ENCODE measurements at places on chromosomes 1 and 21. TPM values are rescaled to one million over a fixed set of nuclear protein-coding genes. Genes with fewer than 3 reads are reported as not detected.

PLA2G2C gene
- not detected for total RNA-seq

DNA sequence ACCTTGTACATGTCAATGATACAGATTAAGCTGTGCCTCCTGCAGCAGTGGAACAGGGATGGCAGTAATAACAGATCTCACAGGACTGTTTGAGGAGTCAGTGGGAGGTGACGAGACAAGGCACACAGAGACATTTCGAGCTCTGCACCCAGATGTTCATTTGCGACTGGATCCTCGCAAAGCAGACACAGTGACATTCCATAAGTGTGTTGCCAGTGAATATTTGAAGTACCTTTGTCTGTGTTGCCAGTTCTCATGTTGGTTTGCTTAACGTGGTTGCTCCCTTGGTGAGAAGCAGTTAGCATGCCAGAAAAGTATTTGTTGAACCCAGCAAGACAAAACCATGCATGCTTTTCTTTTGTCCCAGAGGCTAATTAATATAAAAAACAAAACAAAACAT lies 67.0 kb downstream of the NID1 start:
- no peaks in the 10 kb centered on the region for H3K36me3 ChIP-seq
- DNase-seq: no peak
- H3K27me3 ChIP-seq: no peaks in the 10 kb centered on the region
- no peak overlapping the region for H3K27ac ChIP-seq

DNA sequence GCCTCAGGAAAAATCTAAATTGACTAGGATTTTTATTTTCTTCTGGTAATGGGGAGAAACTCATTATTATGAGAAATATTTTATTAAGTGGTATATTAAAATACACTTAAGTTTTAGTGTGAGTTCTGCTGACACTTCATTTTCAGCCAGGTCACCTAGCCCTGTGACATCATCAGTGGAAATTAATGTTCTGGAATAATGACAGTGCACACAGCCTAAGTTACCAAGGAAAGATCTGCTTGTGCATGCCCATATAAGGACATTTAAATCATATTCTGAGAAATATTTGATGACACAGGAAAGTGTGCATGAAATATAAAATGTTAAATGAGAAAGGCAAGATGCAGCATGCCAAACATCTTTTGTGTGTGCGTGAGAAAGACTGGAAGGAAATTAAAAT lies 102.0 kb downstream of the KIF14 start:
- no peaks in the 10 kb centered on the region for H3K4me1 ChIP-seq
- DNase-seq: no peak
- H3K36me3 ChIP-seq: no peaks in the 10 kb centered on the region
- H3K27ac ChIP-seq: no peak overlapping the region
- no peak overlapping the region for H3K4me3 ChIP-seq

DNA sequence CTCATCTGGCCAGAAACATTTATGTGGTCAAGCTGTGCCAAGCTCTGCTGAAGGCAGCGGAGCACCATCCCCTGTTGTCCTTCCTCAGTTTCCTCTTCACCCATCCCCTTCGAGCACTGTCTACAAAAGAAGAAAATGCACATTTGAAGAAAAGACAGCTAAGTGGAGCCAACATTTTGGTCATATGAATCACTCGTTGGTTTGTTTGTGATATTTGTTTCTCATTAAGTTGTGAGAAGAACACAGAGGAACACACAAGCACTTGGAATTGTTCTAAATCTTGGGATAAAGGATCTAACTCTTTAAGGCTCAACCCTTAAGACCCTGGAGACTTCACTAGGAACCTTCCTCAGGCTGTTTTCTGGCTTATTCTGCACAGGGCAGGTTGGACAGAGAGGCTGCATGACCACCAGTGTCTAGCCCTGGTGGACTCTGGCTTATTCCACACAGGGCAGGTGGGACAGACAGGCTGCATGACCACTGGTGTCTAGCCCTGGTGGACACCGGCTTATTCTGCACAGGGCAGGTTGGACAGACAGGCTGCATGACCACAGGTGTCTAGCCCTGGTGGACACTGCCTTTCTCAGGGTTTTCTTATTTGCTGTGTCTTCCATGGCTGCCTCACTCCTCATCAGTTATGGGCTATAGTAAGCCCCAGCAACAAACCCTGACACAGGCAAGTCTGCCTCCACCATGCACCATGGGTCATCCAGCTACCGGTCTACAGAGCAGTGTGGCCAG lies 35.3 kb upstream of the COL6A2 start:
- H3K4me1 ChIP-seq: peaks cover 29% of the 10 kb centered on the region
- no peaks in the 10 kb centered on the region for H3K27me3 ChIP-seq
- H3K27ac ChIP-seq: no peak overlapping the region
- no peak for DNase-seq
- no peak overlapping the region for H3K4me3 ChIP-seq

DNA sequence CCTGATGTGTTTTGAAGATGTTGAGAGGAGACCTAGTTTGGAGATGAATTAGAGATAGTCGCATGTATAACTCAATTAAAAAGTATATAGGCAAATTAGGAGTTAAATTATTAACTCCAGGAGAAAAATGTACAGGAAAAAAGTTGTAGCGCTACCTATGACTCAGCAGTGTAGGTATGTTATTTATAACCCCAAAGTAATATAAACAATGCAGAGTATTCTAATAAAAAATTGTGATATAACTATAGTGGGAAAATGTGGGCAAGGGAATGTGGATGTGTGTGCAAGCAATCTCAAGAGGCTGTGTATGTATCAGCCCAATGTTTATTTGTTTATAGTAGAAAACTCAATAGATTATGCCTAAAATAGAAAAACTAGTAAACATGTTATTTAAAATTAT lies 144.5 kb downstream of the BRINP2 start:
- no peaks in the 10 kb centered on the region for H3K36me3 ChIP-seq
- no peak for DNase-seq
- H3K27me3 ChIP-seq: peaks cover 2% of the 10 kb centered on the region
- no peak overlapping the region for H3K27ac ChIP-seq
- H3K4me1 ChIP-seq: no peaks in the 10 kb centered on the region

PCAT6 gene
- total RNA-seq: 0.60 TPM

DNA sequence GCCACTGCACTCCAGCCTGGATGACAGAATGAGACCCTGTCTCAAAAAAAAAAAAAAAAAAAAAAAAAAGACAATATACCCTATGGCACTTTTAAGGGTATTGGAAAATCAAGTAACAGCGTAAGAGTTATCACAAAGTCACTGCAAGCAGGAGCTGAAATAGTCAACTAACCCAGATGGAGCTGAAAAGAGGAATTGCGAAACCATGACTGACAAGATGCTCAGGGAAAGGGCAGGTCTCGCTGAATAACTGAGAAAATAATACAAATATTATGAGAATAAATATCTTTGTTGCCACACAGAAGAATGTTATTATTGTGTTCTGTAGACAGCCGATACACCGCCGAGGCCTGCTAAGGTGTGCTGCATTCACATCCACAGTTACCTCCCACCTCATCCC lies 17.8 kb downstream of the HLCS start:
- no peak for DNase-seq
- H3K4me3 ChIP-seq: no peak overlapping the region
- no peak overlapping the region for H3K27ac ChIP-seq
- H3K4me1 ChIP-seq: no peaks in the 10 kb centered on the region
- H3K36me3 ChIP-seq: no peaks in the 10 kb centered on the region
- no peaks in the 10 kb centered on the region for H3K27me3 ChIP-seq

DNA sequence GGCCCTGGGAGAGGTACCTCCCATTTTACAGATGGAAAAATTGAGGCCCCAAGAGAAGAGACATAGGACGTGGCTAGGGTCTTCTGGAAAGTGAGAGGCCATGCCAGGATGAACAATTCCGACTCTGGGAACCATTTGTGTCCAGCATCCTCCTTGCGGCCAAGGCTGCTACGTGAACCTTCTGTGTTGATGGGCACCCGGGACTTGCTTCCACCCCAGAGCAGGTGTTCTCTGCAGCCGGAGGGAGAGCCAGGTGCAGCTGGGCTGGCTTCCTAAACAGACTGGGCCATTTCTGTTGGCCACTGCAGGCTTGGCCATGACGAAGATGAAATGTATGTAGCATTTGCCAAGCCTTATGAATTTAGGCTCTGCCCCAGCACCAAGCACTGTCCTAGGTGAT lies 118.9 kb downstream of the PRDM2 start:
- no peak overlapping the region for H3K27ac ChIP-seq
- DNase-seq: no peak
- no peaks in the 10 kb centered on the region for H3K36me3 ChIP-seq
- H3K4me1 ChIP-seq: no peaks in the 10 kb centered on the region
- no peak overlapping the region for H3K4me3 ChIP-seq

- DNase-seq: peak; percentile 22
- H3K4me1 ChIP-seq: no peaks in the 10 kb centered on the region
- H3K27ac ChIP-seq: no peak overlapping the region
- no peak overlapping the region for H3K4me3 ChIP-seq
- no peaks in the 10 kb centered on the region for H3K27me3 ChIP-seq
- H3K36me3 ChIP-seq: no peaks in the 10 kb centered on the region
These were observed 25.9 kb downstream of the PCNX2 start for GRCh38 chr1:233269656-233270055.

DNA sequence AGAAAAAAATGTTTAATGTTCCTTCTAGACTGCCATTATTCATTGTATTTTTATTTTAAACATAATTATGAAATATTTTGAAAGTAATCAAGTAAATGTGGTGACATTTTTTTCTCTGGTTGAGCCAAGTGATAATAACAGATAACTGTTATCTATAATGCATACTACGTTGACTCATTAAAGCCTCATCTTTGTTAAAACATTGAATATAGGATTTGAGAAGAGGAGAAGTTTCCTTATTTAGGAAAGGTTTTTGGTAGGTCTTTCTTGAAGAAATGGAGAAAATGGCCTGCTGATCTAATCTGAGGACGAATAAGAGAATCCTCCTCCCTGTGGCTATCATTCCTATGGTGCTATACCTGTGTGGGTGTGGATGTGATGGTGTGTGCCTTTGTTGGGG lies 89.0 kb downstream of the NFIA start:
- no peaks in the 10 kb centered on the region for H3K36me3 ChIP-seq
- no peak overlapping the region for H3K4me3 ChIP-seq
- DNase-seq: no peak

DNA sequence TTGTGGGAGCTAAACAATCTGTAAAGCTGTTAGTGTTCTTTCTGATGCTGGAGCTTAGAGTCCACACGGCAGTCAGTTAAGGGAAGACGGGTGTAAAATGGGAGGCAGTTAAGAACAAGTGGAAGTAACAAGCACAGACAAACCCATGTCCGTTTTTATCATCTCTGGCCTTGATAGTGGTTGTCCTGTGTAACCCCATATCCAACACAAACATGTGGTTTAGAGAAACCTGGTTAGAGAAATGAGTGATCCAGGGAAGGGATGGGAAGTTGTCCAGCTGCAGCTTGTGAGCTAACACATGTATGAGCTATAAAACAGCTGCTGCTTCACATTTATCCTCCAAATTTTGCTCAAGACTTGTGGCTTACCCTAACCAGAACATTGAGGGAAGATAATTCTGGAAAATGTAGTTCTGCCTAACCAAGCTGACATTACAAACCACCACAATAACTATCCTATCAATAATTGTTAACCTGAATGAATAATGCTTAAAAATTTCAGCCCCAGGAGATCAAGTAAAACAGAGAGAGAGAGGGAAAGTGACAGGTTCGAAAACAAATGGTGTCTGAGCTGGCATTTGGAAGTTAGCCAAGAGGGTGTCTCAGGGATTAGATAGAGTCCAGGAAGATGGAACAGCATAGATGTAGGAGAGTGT lies 10.6 kb upstream of the C1orf162 start:
- no peaks in the 10 kb centered on the region for H3K27me3 ChIP-seq
- no peak for DNase-seq
- peaks cover 6% of the 10 kb centered on the region for H3K4me1 ChIP-seq
- H3K27ac ChIP-seq: peak overlapping the region; percentile 49
- H3K36me3 ChIP-seq: no peaks in the 10 kb centered on the region
- no peak overlapping the region for H3K4me3 ChIP-seq

STUM gene
- total RNA-seq: 0.16 TPM

GRCh38 chr1:43511394-43511793 lies 19.3 kb upstream of the PTPRF start:
- H3K4me1 ChIP-seq: no peaks in the 10 kb centered on the region
- no peaks in the 10 kb centered on the region for H3K27me3 ChIP-seq
- no peak overlapping the region for H3K27ac ChIP-seq
- DNase-seq: no peak
- no peaks in the 10 kb centered on the region for H3K36me3 ChIP-seq

LMX1A gene
- not detected for total RNA-seq

DNA sequence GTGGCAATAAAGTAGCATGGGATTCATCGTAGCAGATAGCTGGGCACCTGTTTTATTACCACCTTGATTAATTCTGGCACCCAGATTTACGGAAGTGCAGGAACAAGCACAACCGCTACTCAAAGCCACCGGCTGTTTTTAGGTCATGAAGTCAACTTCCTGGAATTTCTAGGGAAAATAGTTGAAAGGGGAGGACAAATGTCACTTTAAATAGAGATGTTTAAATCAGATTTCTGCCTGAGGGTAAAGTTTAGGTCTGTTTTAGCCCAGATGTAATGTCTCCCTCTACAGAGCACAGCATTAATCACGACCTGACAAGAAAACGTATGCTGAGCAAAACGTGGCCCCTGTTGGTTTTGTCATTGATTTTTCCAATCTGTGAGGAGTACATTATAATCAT lies 8.0 kb downstream of the ADGRL2 start:
- H3K4me1 ChIP-seq: peaks cover 37% of the 10 kb centered on the region
- no peaks in the 10 kb centered on the region for H3K27me3 ChIP-seq
- H3K36me3 ChIP-seq: no peaks in the 10 kb centered on the region
- peak; percentile 10 for DNase-seq
- no peak overlapping the region for H3K4me3 ChIP-seq

CAMK1G gene
- 1.1 TPM for total RNA-seq

GRCh38 chr1:117641536-117641935 lies 35.7 kb downstream of the TENT5C start:
- H3K27me3 ChIP-seq: no peaks in the 10 kb centered on the region
- H3K36me3 ChIP-seq: no peaks in the 10 kb centered on the region
- H3K4me1 ChIP-seq: no peaks in the 10 kb centered on the region

CSMD2 gene
- 0.37 TPM for total RNA-seq

DNA sequence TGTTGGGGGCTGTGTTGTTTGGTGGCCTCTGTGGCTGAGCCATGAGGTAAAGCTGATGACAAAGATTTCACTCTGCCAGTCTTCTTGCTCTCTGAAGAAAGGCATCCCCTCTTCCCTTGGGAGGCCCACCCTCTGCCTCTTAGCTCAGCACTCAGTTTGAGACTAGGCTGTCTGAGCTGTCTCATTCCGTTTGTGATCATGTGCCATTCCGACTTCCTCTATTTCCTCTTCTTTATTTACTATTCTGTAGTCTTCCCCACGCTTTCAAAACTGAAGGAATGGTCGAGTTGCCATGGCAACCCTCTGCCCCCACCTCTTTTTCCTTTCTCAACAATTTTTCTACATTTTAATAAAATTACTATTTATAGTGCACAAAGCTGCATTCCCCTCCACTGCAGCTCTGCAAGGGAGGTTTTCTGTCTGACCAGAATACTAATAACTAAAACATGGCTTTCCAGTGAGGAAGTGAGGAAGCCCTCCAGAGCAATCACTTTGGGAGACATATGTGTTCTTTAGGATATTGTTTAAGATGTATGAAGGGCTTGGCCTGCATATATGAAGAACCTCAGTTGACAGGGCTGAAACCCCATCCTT lies 30.8 kb downstream of the KCNA3 start:
- H3K27me3 ChIP-seq: peaks cover 15% of the 10 kb centered on the region
- H3K27ac ChIP-seq: no peak overlapping the region
- H3K4me3 ChIP-seq: no peak overlapping the region
- DNase-seq: no peak
- H3K36me3 ChIP-seq: no peaks in the 10 kb centered on the region

Measured in hepatocyte (in vitro differentiated cells).